NCI-H1930 (cell line): ENCODE measurements at places on chromosomes 4 and X.

DNA sequence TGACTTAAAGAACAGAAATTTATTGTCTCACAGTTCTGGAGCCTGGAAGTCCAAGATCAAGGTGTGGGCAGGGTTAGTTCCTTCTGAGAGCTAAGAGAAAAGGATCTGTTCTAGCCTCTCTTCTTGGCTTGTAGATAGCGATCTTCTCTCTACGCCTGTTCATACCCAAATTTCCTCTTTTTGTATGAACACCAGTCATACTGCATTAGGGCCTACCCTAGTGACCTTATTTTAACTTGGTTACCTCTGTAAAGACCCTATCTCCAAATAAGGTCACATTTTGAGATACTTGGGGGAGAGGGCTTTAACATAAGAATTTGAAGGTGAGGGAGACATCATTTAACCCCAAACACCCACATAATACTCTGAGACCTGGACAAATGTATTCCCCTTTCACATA is 55.6 kb upstream of the SPP1 start:
- DNase-seq, result no peak

GRCh38 chrX:74579597-74580198 is 34.7 kb downstream of the RLIM start:
- DNase-seq, result no peak

DNA sequence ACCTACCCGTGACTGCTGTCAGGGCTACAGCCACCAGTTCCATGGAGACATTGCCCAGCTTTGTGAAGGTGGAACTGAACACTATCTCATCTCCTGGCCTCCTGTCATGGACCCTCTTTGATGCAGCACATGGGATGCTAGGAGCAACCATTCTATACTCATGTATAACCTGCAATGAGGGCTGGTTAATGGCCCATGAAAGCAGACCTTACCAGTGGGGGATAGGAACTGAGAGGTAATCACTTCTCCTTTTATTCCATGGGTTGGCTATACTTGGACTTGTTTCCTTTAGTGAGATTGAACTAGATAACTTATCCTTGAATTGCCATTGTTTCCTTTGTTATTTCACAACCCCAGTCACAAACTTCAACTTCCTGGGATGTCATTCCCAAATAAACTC is 310.6 kb downstream of the BMPR1B start:
- DNase-seq, result no peak

- DNase-seq, result no peak
Observed at GRCh38 chr4:126718136-126718535, 914.6 kb upstream of the INTU start.

- DNase-seq, result no peak
Observed at GRCh38 chr4:8523175-8523574, 57.0 kb upstream of the GPR78 start.

DNA sequence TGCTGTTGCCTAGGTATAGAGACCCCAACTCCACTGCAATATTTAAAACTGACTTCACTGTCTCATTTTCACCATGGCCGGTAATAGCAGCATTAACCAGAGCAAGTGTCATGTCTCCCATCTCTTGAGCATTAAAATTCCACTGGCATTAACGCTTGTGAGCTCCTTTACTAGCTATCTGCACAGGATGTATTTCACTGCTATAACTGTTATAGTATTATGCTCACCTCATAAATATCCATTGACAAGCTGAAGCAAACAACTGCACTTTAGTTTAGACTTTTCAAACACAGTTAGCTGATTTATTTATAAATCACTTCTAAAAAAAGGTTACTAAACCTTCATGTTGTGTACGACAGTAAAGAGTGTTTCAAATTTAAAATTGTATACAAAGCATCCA is 157.8 kb downstream of the ANTXR2 start:
- DNase-seq, result no peak

- no peak for DNase-seq
Observed at GRCh38 chr4:72283357-72283756, 251.6 kb downstream of the NPFFR2 start.

DNA sequence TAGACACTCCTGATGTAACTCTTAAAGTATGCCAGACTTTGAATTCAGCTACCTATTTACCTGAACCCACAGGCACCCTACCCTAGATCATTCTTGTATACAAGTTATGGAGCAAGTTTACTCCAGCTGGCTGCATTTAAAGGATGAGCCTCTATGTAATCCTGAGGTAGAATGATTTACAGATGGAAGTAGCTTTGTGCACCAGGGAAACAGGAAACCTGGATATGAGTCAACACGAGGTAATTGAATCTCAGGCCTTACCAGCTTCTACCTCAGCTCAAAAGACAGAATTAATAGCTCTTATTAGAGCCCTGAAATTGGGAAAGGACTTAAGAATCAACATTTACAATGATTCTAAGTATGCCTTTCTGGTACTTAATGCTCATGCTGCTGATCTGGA is 119.8 kb downstream of the AGTR2 start:
- DNase-seq, result no peak

GRCh38 chr4:40628888-40629287 is 776 bp downstream of the RBM47 start:
- DNase-seq, result no peak

DNA sequence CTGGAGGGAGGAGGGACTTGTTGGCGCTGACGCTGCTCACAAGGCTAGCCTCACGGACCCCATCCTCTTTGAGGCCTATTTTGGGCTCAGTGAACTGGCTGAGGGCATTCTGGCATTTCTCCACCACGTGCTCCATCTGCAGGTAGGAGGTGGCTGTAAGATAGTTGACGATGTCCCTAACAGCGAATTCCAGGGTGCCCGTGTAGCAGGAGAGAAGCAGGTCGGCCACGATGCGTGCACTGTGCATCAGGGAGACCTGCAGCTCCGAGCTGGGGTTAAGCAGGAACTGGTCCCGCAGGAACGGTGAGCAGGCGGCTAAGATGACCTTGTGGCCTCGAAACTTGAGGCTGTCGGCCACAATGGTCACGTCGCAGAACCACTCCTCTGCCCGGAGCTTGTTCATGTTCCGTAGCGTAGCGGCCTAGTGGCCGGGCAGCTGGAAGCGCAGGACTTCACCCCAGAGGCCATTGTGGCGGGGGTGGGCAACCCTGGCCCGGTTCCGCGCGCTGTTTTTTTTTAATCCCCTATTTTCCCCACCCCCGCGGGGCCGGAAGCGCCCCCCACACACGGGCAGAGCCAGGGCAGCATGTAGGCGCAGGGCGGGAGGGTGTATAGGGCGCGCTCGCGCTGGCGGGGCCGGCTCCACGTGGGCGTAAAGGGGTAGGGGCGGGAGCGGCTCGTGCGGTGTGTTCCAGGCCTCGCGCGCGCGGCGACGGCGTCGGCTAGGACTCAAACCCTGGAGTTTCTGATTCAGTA is 73.2 kb downstream of the UBE2K start:
- DNase-seq, result no peak

- DNase-seq, result no peak
Observed at GRCh38 chr4:40550948-40551462, 78.7 kb downstream of the RBM47 start.
